ENCODE measurements at places on chromosomes 4 and X. TPM values are rescaled to one million over a fixed set of nuclear protein-coding genes. Genes with fewer than 3 reads are reported as not detected.

- no peak for DNase-seq
Observed at GRCh38 chr4:168319486-168320019, 1.0 kb upstream of the DDX60 start.

DNA sequence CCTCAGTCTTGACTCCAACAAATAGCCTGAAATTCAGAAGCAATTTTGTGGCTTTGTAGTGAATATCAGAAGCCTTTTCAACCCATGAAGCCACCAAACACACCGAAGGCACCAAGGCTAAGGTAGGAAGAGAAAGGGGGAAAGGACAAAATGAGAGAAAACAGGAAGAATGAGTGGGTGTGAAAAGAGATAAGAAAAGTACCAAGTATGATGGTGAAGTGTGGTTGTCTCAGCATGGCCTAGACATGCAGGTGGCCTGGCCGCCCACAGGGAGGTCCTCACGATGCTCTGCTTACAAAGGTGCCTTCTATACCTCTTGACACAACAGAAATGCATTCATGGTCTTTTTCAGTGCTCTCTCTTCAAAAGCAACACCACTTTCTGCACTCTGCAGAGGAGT, 34.9 kb downstream of the ACSL1 start:
- no peak for DNase-seq

DNA sequence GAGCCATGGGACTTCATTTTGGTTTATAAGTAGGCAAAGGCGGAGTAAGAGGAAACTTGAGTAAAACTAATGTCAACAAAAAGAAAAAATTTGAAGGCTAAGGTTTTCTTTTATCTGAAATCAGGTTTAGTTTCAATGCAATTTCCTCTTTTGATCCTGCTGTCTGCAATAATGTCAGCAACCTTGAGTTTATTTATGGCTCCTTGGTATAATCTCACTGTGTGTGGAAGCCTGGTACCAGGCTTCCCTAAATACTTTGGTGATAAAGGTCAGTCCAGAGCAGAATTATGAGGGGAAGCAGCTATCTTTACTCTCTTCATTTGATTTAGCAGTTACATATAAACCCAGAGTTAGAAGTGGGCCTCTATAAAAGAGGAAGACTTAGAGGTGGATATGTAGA, 57.8 kb downstream of the NDNF start:
- no peak for DNase-seq

- DNase-seq = no peak
Observed at GRCh38 chr4:176259330-176260090, 9.5 kb downstream of the ASB5 start.

GRCh38 chr4:68797618-68798017, 18.2 kb upstream of the UGT2B10 start:
- no peak for DNase-seq

GRCh38 chr4:114108869-114109268, 129.4 kb upstream of the ARSJ start:
- no peak for DNase-seq

GRCh38 chr4:153655002-153655541, 29.0 kb upstream of the TLR2 start:
- no peak for DNase-seq

GRCh38 chr4:8127051-8127826, 31.4 kb downstream of the ABLIM2 start:
- no peak for DNase-seq

- no peak for DNase-seq
Observed at GRCh38 chr4:17068392-17068791, 169.9 kb upstream of the LDB2 start.

GRCh38 chr4:110138551-110138950, 59.9 kb downstream of the ELOVL6 start:
- DNase-seq = no peak

DNA sequence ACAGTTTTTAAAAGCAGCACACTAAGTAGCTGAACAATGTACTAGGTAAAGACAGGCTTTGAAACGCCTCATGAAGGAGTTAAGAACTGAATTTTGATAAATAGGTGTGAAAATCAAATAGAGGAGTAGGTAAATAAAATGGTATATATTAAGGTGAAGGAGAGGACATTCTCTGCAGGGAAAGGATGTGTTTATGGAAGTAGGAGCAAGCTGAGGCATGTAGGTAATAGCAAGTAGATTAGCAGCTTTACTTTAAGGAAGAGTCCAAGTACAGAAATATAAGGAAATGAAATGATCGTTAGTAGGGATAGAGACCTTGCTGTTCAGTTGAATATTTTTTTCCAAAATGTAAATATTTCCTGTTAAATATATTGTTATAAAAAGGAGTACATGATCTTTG, 12.5 kb downstream of the METAP1 start:
- no peak for DNase-seq

- DNase-seq = no peak
Observed at GRCh38 chr4:163991298-163991865, 496.9 kb downstream of the TMA16 start.

Gene CENPU
- 13.7 TPM for total RNA-seq

Gene SCD5
- total RNA-seq = 28.4 TPM

DNA sequence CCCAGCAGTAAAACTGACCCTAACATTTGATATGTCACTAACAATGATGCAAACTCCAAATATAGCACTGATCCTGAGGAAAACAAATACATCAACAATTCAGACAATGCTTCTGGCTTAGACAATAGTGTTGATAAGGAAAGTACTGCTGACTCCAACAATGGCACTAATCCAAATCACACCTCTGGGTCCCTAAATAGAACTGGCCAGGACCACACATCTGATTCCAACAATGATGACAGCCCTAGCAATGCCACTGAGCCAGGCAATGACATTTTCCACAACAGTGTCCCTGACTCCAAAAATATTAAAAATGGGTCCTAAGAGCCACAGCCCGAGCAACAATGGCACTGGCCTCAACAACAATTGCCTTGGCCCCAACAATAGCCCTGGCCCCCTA, 243.1 kb upstream of the APOOL start:
- DNase-seq = no peak

- no peak for DNase-seq
Observed at GRCh38 chrX:118355225-118355920, 9.5 kb downstream of the WDR44 start.

DNA sequence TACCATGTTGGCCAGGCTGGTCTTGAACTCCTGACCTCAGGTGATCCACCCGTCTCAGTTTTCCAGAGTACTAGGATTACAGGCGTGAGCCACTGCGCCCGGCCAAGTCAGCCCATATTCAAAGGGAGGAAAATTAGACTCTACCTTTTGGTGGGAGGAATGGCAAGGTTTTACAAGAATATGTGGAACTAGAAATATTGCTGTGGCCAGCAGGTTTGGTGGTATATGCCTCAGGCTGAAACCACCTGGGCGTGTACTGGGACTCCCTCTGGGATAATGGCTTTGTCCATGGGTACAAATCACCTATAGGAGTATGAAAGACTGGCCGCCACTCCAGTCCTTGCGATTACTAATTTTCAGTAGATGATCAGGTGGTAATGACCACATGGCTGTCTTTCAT, 32.4 kb downstream of the SAT1 start:
- no peak for DNase-seq

GRCh38 chrX:154123241-154124219, 20.5 kb upstream of the OPN1LW start:
- peak; percentile 9 for DNase-seq

Gene GDPD2
- not detected for total RNA-seq

- DNase-seq = no peak
Observed at GRCh38 chrX:86148024-86148511, at the start of gene DACH2. Gene DACH2 (plus strand): TSS chrX:86148451.

Gene TCEAL6
- total RNA-seq = not detected

- DNase-seq = no peak
Observed at GRCh38 chr4:82818664-82819662, 20.4 kb upstream of the SCD5 start.

DNA sequence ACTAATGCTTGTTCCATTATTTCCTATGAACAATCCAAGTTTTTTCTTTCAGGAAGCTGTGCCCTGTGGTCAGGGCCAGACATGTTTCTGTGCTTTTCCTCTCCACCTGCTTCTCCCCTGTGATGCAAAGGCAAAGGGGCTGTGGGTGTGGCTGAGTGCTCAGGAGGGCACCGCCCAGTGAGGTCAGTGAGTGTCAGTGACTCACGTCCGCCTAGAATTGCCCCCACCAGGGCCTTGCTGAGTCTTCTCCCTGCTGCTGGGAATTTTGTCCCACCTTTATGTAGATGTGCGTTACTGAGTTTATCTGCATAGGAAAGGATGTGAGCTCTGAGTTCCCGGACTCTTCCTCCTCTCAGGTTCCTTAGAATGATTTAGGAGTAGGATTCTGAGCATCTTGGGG, 283.2 kb downstream of the DCHS2 start:
- DNase-seq = no peak

Gene EGF
- 0.10 TPM for total RNA-seq

DNA sequence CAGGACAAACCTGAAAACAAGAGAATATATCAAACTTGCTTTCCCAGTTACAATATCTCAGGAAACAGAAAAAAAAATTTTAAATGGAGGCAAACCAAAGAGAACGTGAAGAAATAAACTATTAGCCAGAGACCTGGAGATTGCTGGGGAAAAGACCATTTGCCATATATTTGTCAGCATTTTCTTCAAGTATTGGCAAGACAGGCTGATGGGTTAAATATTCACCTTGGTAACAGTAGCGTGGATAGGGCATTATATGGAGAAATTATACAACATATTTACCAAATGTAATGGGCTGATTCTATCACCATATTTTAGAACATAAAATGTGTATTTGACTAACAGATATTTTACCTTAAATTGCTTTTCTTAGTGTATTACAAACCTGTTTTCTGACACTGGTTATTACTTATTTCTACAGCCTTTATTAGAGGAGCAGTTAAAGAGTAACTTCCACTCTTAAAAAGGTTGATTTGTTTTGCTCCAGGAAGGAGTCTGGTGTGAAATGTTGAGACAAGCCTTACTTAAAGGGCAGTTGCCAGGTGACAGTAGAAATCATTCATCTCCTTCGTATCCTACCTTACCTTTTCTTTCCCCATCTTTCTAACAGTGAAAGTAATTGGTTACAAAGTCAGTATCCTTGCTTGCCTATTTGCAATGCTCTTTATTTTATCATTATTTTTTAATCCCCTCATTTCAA, 575.5 kb downstream of the GBA3 start:
- DNase-seq = no peak

Gene BEND4
- 0.53 TPM for total RNA-seq

Gene FAM9B
- total RNA-seq = not detected

DNA sequence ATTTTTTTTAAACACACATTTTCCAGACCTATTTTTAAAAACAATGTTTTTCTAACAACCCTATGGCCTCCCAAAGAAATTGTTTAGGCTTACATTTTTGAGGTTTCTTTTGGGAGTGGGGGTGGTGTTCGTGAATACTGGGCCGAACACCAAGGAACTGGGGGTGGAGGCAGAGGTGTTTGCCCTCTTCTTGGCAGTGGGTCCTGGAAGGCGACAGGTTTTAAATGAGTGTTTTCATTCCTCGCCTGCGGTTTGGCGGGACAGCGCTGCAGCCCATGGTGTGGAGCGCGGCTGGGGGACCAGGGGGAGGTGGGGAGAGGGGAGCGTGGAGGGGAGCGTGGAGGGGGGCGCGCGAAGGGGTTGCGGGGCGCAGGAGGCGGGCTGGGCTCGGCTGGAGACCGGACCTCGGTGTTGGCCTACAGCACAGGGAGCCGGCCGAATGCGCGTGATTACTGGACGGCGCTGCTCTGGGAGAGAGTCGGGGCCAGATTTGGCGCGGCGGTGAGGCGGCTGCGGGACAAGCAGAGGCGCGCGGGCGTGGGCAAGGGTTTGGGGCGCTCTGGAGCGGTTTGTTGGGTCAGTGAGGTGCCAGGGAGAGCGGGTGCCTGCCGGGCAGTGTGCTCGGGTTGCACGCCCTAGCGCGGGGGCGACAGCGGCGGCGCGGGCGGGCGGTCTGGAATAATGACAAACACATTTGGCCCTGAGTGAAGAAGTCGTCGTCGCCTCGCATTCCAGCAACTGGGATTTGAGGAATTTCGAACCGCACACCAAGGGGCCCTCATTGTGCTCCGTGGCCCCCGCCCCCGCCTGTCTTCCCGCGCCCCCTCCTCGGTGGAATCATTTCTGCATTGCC, 764 bp downstream of the PDGFRA start:
- no peak for DNase-seq

Gene NOX1
- total RNA-seq = not detected

GRCh38 chrX:151919610-151920009, 6.9 kb downstream of the MAGEA4 start:
- DNase-seq = no peak

DNA sequence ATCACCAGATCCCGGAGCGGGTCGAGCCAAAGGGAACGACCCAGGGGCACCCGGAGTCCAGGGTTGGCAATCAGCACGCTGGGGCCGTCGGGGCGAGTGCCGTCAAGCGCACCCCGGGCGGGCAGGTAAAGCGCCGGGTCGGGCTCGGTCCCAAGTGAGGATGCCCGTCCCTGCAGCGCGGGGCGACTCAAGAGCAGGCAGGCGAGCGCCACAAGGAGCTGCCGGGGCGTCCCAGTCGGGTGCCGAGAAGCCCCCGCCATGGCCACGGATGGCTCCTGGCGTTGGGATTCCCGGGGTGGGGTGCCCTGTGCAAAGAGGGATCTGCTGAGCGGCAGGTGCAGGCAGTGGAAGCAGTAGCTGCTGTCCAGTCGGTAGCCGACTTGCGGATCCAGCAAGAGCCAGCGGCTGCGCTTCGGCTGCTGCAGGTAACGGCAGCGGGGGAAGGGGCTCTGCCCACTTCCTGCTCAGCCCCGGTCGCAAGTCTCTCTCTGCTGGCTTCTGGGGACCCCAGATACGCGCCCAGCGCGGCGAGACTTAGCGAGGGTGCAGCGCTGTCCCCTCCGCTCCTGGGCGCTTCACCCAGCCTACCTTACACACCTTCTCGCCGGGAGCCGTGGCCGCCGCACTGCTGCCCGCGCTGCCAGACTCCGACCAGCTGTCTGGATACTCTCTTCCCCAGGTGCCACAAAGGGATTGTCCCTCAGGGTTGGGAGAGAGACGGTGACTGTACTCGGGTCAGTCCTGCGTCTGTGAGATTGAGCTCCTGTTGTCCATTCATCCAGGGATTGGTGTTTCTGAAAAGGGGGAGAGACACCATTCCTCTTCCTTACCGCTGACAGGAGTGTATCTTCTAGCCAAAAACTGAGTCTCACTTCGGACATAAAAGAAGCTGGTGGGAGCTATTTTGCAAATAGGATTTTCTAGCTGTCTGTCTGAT, at the start of gene FREM3:
TSS of gene FREM3 (minus strand) at position 260 of the 937 bp plus-strand sequence. CDS start at position 260, 0 bp downstream.
- no peak for DNase-seq

Gene YY2
- total RNA-seq = 2.7 TPM

Gene KLKB1
- 0.15 TPM for total RNA-seq

- DNase-seq = no peak
Observed at GRCh38 chr4:187362937-187363857, 632.4 kb upstream of the ZFP42 start.

Gene RHOXF2
- total RNA-seq = not detected

- peak; percentile 60 for DNase-seq
Observed at GRCh38 chr4:128521156-128521555, 233.5 kb upstream of the PGRMC2 start.

DNA sequence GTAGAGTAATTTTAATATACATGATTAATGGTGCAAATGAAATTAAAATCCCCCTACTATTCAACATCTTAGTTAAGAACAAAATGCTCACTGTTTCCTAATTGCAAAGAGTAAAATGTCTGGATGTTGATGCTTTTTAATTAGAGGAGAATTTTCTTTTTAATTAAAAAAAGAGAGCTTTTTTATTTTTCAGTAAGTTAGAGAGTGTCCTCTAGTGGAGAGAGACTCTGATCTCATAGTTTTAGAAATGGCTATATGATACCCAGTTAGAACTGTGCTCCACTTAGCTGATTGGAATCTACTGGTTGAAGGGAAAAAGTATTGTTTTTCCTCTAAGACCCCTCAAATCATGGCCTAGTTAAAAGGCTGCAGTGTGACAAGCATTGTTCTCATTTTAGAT, 312.0 kb upstream of the MAGEB2 start:
- no peak for DNase-seq

- DNase-seq = no peak
Observed at GRCh38 chrX:37287741-37288444, 61.3 kb upstream of the PRRG1 start.
